ENCODE measurements at places on chromosomes 12 and 14.

- no peak for DNase-seq
Observed at GRCh38 chr12:68806488-68807237, 1.3 kb upstream of the MDM2 start.

GRCh38 chr14:77052281-77053044 lies 24.0 kb upstream of the IRF2BPL start:
- DNase-seq: peak; percentile 62

DNA sequence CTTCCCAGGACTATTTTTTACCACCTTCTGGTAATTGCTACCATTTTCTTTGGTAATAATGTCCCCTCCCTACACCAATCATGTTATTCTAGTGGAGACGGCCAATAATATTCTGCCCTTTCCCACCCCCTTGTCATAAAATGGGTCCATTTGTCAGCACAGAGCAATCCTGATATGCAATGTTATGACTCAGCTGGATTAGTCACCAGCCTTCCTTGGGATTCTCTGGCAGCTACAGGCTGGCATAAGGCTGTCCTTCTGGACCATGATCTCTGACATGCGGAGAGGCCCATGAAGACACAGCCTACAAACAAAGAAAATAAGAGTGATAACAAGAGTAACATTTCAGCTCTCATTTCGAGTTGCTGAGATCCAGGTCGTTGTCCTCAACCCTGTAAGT lies 222.0 kb upstream of the CPNE8 start:
- no peak for DNase-seq

DNA sequence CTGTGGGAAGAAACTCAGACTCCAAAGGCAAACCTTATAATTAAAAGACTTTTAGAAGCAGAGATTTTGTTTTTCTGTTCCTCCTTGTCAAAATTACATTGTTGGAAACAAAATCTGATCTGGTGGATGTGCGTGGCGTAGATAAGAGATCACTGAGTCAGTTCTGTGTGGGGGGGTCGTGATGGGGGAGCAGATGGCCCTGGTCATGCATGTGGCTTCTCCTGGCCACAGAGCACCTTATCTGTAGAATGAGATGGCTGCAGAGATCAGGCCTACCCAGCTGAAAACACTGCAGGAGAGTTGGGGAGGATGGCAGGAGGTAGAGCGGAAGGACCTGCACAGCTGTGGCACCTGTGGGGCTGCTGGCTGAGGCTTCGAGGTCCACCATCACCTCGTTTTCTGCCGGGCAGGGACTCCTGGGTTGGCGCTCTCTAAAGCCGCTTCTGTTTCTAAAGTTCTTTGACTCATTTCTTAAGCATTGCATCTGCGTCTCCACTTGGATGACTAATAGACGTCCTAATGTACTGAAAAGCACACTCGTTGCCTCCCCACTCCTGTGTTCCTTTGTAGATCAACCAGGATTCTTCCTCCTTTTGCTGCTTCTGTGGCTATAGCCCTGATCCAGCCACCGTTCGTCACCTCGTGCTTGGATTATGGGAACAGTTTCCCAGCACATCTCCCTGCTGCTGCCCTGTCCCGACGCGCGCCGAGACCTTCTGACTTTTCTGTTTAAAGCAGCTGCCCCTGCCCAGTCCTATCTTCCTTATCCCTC lies 93.4 kb downstream of the TSPAN9 start:
- DNase-seq: no peak

GRCh38 chr14:24761141-24761540 lies 127.2 kb upstream of the GZMB start:
- DNase-seq: no peak

- no peak for DNase-seq
Observed at GRCh38 chr12:76529226-76529918, 30.2 kb downstream of the OSBPL8 start.

GRCh38 chr14:69481815-69482568 lies 2.5 kb upstream of the PLEKHD1 start:
- no peak for DNase-seq

- DNase-seq: no peak
Observed at GRCh38 chr14:99809360-99809759, 16.1 kb downstream of the EML1 start.

DNA sequence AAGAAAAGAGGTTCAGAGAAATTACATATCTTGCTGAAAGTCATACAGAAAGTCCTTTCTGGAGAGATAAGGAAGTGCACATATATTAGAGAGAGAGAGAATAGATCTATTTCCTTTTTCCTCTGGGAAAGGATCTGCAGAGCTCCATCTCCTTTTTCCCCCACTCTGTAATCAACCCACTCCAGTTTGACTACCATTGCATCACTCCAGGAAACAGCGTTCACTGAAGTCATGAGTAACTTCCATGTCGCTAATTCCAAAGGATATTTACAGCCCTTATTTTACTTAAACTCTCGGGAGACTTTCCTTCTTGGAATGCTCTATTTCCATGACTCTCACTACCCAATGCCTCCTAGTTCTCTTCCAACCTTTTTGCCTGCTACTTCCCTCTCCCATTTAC lies 72.5 kb upstream of the PARP11 start:
- DNase-seq: no peak

DNA sequence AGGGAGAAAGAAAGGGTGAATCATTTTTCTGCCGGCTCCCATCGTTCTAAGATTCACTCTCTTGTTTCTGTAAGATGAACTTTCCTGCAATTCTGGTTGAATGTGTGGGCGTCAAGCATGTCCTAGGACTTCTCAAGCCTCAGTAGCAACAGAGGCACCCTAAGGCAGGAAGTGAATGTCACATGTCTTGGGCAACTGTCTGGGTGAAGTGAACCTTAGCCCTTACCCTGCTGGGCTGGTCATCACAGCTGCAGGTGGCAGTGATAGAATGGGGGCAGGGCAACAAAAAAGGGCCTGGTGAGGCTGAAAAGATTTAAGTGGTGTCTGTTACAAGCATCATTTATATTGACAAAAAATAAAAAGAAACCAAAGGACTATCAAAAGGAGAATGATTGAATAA lies 45.9 kb upstream of the CAND1 start:
- DNase-seq: no peak

- DNase-seq: no peak
Observed at GRCh38 chr14:99163446-99163845, 108.6 kb downstream of the BCL11B start.

- no peak for DNase-seq
Observed at GRCh38 chr14:83289896-83290295, 1756.2 kb upstream of the SEL1L start.

DNA sequence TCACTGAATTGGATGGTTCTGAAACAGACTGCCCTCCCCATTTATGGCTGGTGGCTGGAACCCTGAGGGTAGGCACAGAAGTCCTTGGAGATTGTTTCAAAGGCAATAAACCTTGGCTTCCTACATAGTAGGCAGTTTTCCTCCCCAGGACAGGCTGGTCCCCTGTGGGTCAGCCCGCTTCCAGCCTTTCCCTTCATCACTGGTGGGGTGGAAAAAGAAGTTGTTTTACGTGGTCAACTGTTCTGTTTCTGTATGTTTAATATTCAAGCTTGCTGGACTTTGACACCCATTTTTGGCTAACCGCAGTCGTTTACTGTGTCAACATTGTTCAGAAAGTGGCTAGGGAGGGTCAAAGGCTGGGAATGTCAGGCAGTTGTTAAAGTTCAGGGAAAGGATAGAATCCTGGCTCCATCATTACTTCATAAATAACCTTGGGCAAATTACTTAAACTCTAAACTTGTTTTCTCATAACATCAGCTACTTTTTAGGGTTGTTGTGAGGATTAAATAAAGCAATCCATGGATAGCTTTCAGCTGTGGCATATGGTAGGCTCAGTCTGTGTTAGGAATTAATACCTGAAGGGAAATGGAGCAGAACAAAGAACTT lies 2.4 kb downstream of the KLHDC2 start:
- no peak for DNase-seq

DNA sequence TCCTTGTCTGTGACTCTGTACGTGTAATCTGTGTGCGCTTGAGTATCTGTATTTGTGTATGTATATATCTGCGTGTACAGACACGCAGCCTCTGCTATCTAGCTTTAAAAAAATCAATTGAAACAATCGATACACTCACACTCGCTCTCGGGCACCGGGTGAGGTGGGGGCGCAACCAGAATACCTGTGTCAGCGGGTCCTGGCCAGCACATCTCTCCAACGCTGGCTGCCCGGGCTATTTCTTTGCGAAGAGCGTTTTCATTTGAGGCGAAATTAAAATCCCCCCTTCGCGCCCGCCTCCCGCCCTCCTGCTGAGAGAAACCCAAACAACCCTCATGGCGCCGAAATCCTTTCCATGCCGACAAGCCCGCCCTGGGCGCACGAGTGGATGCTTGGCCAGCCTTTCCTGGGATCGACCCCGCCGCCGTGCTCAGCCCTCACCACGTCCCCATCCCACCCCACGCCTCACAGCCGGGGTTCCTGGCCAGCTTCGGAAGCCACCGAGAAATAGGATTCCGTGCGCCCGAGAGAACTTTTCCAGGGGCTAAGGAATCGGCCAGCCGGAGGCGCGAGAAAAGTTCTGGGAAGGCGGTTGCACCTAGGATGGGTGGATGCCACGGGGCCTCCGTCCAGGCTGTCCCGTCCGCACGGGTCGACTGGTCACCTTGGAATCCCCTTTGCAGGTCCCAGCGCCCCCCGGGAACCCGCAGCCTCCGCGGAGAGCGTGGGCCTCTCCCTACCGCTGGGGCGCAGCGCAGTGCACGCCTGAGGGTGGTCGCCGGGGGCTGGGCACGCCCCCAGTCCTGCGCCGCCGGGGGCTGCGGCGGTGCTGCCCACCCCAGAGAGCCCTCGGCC lies 1.0 kb downstream of the ZDHHC22 start:
- peak; percentile 43 for DNase-seq

DNA sequence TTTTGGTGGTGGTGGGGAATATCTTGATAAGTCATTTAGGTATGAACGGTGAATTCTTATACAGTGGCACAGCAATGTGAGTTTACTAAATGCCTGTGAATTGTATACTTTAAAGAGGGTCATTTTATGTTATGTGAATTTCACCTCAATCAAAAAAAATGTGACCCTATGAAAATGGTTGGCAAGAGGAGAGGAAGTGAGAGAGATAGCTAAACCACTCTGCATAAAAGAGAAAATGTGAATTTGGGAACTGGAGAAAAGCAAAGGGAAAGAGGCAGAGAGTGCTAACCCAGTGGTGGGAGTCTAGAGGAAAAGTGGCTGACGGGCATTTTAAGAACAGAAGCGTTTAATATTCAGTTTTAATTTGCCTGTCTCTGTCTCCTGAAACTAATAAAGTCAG lies 93.8 kb downstream of the SLC38A6 start:
- no peak for DNase-seq

GRCh38 chr12:111645433-111645832 lies 40.3 kb downstream of the BRAP start:
- no peak for DNase-seq

- peak; percentile 27 for DNase-seq
Observed at GRCh38 chr12:51391283-51392123, at the start of gene GALNT6. Gene GALNT6, minus strand, starts transcription at chr12:51391406. Its CDS starts 11,625 bp downstream, at chr12:51379781.

DNA sequence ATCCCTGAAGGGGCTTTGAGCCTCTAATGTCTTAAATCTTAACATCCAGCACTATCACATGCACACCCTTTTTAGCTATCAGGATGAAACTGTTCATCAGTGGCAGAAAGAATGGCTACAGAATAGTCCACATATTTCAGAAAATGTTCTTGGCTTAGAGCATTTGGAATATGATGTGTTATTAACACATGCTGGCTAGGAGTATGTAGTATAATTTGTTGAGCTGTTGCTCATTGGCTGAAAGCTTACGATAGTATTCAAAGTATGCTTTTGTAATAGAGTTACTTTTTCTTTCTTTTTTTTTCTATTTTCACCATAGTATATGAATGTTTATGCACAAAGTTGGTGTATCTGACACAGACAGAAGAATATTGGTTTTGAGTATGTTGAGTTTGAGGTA lies 55.1 kb downstream of the MNAT1 start:
- DNase-seq: no peak

- DNase-seq: peak; percentile 24
Observed at GRCh38 chr12:90102957-90103652, 394.5 kb upstream of the ATP2B1 start.

DNA sequence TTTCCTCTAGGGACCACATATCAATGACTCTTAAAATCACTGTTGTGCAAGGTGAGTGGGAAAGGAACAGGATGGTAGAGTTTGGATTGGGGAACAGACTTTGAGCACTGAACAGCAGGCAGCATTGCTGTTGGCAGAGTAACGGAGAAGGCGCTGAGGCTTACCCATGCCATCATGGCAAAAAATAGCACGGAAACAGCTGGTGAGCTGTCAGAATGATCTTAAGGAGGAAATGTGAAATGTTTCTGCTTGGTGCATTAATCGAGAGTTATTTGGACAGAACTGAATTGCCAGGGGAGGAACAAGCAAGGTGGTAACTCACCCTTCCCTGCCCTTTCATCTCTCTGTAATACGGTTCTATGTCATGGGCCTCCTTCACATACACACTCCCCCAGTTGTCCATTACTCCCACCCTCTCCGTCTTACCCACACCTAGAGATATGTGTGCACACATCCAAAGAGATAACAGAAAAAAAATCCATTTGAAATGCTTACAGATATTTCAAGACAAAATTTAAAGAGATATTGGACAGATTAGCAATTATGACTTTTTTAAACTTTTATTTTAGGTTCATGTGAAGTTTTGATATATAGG lies 572.5 kb downstream of the DIO2 start:
- no peak for DNase-seq
